ENCODE measurements at places on chromosomes 11 and 22.

GRCh38 chr11:10379022-10379421 lies 74.1 kb downstream of the ADM start:
- no peak for DNase-seq

- DNase-seq, result no peak
These were observed 12.6 kb upstream of the COX8A start for GRCh38 chr11:63961608-63962412.

DNA sequence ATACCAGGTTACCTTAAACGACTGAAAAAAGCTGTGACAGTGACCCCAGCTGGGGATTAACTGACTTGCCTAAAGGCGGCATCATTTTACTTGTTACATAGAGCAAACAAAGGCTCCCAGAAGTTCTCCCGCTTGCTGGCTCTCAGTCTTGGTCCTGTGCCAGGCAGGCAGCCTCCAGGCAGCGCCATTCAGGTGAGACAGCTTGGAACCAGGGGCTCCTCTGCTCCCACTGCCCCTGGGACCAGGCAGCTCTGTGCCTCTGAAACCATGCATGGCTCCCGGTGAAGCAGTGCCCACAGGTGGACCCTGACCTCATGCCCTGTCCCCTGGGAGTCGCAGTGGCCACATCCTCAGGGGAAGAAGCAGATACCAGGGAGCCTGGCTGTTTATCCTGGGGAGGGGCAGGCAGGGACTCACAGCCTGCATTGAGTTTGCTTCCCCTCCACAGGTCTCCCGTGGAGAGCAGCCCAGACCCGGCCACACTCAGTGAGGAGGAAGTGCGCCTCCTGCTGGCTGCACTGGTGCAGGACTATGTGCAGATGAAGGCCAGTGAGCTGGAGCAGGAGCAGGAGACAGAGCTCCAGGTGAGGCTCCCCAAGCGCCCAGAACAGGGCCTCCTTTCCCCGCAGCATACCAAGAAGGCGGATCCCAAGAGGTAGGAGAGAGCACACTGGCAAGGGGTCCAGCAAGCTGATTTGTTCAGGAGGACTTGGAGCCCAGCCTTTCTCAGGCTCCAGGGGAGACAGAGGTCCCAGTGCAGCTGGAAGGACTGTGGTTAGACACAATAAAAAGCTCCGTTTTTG lies 15.6 kb upstream of the CYP2R1 start:
- DNase-seq, result peak; percentile 16

DNA sequence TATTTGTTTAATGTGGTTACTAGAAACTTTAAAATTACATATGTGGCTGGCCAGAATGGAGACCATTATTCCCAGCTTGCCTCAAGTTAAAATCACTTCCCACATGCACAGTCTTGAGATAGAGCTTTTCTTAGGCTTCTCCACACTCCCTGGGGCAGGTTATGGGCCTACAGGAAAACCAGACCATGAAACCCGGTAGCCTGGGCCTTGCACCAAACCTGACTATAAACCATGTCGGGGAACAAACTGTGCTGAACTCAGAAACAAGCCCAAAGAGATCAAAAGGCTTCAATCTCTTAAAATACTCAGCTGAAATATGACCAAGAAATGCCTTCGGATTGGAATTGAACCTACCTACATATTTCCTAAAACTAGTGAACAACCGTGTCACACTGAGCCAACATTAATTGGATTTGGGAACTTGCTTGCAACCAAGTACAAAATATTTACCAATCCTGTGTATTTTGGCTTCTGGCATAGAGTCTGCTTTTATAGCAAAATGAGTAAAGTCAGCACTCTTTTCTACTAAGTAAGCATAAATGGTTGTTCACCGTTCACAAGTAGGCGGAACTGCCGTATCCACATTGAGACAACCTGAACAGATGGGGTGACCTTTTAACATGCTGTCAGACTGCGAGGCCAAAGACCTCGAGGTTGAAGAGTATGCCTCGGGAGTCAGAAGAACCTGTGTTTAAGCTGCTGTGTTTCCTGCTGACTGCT lies 199.5 kb downstream of the FAM76B start:
- DNase-seq, result no peak

DNA sequence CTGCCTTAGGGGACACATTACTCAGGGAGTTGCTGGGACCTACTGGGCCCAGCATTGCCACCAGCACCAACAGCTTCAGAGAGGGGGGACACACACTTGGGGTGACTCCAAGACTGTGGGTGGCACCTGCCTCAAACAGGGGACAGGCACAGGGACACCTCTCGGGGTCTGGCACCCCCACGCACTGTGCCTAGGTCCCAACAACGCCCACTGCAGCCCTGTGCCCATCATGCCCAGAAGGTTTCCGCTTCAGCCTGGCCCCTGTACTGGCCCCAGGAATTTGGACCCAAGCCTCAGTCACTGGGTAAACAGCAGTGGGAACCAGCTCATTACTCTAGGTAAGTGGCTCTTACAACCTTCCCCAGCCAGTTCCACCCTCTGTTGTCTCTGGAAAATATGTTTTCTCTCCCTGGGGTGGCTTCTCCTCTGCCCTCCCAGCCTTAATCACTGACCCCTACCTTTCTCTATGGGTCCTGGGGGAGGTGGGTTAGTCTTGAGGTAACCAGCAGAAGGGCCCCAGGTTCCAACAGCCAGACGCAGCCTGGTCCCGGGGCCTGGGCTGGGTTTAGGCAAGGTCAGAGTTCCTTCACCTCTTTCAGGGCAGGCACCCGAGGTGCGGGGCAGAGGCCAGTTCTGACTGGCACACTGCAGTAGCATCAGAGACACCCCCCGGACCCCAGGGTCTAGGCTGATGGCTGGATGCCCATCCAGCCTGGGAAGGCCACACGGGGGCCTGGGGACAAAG lies 123.6 kb downstream of the MED15 start:
- DNase-seq, result no peak

- no peak for DNase-seq
These were observed 571 bp downstream of the FAR1 start for GRCh38 chr11:13668957-13669521.

DNA sequence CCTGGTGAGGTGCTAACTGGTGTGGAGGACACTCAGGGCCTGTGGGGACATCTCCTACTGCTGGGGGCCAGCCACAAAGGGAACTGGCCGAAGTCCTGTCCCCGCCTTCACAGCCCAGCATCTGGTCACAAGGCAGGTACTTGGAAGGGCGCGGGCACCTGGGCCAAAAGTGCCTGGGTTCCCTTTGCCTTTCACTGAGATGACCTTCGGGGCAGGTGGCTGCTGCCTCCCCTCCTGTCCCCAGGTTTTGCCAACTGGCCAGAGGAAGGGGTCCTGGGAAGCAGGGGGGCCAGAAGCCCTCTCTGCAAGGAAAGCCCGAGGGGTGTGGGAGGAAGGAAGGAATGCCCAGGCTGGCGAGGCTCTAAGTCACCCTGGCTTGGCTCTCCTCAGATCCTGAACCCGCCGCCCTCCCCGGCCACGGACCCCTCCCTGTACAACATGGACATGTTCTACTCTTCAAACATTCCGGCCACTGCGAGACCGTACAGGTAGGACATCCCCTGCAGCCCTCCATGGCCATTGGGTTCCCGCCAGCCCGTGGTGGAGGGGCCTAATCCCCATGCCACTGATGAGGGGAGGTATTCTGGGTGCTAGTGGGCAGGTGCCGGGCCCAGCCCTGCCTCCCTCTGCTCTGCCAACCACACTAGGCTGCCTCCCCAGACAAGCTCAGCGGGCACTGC lies 14.4 kb upstream of the PPP6R3 start:
- DNase-seq, result no peak

DNA sequence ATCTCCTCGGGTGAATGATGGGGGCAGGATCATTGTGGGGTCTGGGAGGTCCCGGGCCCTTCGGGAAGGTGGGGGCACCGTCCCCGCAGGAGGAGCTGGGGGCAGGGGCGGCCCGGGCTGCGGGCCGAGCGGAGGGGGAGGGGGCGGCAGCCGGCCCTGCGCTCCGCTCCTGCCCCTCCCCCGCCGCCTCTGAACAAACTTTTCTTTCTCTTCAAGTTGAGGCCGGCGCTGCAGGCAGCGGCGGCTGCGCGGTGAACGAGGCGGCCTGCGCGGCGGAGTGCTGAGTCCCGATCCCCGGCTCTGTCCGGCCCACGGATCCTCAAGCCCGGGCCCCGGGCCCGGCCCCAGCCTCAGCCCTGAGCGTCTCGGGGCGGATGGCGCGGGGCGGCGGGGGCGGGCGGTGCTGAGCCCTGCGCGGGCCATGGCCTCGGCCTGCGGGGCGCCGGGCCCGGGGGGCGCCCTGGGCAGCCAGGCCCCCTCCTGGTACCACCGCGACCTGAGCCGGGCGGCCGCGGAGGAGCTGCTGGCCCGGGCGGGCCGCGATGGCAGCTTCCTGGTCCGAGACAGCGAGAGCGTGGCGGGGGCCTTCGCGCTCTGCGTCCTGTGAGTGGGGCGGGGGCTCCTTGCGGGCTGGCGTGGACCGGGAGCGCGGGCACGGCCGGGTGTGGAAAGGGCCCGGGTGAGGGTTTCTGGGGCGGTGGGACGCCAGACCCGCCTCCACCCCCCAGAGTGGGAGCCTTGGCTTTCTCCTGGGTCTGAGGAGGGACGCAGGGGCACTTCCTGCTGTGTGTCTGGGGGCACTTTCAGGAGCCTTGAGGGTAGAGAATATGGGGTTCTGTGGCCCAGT lies at the start of gene INPPL1:
TSS of gene INPPL1 (plus strand) at position 204 of the 847 bp plus-strand sequence. CDS start at position 422, 218 bp downstream.
- no peak for DNase-seq

DNA sequence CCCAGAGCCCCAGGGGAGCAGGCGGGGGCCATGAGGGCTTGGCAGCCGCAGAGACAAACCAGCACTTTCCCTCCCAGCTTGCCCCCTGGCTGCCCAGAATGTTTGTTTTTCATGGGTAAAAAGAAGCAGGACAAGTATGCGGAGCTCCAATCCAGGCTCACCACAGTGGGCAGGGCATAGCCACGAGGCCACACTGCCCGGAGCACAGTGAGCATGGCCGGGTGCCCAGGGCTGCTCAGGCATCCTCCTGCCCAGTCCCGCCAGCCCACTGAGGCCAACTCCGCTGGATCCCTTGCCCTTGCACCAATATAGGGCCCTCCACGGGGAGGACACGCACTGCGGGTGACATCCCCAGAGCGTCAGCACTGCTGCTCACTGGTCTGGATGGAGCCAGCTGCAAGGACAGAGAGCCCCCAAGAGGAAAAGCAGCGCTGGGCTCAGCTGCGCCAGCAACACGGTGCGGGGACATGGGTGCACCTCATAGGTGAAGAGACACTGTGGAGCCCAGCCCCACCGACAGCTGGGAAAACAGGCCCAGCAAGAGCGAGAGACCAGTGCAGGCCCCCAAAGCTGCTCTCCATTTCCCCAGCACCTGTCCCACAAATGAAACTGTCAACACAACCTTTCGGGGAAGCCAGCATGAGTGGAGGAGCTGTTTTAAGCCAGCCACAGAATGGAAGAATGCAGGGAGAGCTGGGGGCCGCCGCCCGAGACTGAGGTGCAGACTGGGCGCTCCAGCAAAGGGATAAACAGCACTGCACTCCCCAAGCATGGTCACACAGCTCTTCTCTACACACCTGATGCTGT lies 24.8 kb downstream of the ARVCF start:
- DNase-seq, result no peak

GRCh38 chr22:30969532-30970355 lies 679 bp downstream of the TUG1 start:
- DNase-seq, result no peak

- peak; percentile 39 for DNase-seq
These were observed 48.4 kb upstream of the HSD17B12 start for GRCh38 chr11:43632181-43632580.

DNA sequence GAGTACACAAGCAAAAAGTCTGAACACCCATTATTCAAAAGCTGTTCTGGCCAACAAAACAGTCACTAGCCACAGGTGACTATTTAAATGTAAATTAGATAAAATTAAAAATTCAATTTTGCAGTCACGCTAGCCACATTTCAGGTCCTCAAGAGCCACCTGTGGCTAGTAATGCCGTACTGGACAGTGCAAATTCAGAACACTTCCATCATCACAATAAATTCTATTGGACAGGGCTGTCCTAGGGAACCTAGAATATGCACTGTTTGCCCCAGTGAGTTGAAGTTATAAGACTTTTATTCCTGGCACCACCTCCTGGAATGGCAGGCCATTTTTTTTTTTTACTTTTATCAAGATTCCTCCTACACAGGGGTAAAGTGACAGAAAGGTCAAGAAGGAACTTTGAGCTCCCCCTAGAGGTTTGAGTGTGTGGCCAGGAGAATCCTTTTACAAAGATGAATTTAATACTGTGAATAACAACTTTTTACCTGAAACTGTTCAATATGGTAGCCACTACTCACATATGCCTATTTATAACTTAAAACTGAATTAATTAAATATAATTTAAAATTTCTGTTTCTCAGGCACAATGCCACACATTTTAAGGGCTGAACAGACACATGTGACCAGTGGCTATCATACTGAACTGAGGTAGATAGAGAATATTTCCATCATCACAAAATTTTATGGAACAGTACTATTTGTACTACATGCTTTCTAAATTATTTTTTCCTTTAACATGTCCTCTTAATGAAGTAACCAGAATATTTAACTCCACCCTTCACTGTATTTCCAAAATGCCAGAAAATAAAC lies 6.5 kb downstream of the MSANTD2 start:
- DNase-seq, result peak; percentile 68

DNA sequence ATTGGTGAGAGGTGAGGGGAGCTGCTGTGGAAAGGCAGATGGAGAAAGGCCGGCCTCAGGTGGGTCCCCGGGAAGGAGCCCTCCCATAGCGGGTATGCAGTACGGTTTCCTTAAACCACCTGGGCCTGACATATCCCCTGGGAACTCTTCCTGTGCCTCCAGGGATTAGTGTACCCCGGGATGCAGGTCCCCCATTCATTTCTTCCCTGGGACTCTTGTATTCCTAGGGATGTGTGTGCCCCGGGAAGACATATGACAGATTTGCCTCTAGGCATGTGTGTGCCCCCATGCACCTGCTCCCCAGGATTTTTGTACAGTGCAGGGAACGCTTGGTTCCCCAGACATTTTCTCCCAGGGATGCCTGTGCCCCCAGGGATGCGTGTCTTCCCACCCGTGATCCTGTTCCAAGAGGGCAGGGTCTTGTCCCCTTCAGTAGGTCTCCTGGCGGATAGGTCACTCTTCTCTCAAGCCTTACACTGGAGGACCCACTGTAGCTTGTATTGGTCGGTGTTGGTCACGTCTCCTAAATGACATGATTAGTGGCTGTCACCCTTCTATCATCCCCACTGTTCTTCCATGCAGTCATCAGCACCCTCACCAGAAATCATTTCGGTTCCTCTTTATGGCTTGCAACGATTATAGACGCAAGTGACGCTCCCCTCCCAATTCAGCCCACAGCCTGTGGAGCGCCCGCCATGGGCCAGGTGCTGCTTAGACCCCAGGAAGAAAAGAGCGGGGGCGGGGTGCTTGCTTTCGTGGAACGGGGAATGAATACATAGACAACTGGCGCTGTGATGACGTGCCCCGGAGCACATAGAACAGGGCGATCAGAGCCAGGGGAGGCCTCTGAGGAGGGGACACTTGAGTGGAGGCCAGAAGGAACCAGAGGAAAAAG lies 1.3 kb downstream of the PARVB start:
- DNase-seq, result no peak

GRCh38 chr11:12975195-12975594 lies 33.9 kb upstream of the RASSF10 start:
- no peak for DNase-seq

All from SW 1271 (cell line).